ENCODE measurements at places on chromosomes 5 and 9.

DNA sequence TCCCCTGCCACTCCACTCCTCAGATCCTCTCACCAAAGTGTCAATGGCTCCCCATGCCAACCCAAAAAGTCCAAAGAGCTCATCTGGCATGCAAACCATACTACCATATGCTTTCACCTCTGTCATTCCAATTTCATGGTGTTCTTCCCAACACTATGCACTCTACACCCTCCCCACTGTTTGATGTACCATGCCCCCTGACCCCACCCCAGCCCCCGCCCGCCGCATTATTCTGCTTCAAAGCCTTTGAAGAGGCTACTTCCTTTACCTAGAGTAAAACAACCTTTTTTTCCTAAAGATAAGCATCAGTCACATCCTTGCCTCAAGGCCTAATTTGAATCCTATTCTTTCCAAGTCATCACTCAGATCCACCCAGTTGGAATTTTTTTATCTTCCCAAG lies 226.3 kb downstream of the DEPDC1B start:
- no peak for DNase-seq

DNA sequence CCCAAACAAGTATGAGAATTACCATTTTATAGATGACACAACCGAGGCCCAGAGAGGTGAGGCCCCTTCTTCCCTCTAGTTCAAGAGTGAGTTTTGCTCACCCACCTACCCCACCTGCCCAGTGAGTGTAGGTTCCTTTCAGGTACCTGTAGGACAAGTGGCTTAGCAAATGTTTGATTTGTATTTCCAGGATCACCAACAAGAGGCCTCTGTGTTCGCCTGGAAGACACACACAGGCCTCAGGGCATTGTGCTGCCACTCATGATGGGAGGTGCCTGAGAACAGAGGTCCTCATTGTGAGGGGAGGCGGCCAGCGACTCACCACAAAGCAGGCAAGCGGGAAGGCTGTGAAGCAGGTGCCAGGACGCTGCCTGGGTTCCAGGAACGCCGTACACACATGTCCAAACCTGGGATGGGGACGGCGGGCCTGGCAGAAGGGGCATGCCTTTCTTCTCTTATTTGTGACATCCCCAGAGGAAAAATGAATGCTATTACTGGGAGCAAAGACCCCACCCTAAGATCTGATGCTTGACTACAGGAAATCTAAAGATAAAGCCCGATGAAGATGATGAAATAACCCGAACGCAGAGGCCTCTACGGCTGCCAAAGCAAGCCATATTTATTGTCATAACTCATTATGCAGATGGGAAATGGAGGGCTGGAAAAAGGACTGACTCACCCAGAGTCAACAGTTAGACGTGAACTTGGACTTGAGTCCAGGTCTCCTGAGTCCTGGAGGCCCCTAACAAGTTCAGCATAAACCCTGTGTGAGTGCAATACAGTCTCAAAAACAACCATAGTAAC lies 60.2 kb upstream of the SLC25A51 start:
- DNase-seq: no peak

GRCh38 chr9:2634153-2634552 lies 12.6 kb downstream of the VLDLR start:
- DNase-seq: no peak

DNA sequence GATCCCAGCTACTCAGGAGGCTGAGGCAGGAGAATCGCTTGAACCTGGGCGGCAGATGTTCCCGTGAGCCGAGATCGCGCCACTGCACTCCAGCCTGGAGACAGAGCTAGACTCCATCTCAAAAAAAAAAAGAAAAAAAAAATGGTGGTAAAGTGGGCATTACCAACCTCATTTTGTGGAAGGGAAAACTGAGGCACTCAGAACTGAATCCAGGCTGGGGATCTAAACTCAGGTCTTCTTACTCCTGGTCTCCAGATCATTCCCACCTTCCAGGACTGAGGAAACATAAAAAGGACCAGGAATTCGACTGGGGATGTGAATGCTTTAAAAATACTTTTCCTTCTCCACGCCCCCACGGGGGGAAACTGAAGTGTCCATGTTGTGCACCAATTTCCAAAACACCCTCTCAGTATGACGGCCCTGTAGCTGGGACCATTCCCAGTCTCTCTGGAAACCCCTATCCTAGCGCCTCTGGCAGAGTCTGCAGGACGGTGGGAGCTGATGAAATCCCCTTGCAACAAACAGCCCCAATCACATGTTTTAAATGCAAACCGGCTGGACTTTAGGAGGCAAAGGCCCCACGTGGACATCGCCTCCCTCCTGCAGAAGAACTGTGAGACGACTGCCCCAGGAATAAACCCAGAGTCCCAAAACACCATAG lies 8.9 kb upstream of the AKNA start:
- no peak for DNase-seq

GRCh38 chr5:97714424-97714823 lies 531.4 kb upstream of the RIOK2 start:
- no peak for DNase-seq

GRCh38 chr5:133373121-133373870 lies 239.0 kb downstream of the FSTL4 start:
- DNase-seq: no peak

- DNase-seq: no peak
Observed at GRCh38 chr5:96455789-96456188, 22.7 kb upstream of the PCSK1 start.

DNA sequence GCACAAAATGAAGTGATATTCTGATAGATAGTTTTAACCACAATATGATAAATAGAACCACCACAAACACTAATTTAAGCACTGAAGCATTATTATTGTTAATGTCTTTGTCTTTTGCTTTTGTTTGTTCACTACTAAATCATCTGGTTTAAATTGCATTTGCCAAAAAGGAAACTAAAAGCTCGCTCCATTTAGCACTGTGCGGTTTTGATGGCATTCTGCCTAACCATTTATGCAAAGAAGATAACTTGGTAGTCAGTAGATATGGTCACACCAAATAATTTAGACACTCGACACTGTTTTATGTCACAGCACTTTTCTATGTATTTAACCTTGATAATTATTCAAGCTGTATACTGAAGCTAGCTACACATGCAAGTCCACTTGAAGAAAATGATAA lies 849.8 kb upstream of the CDH6 start:
- no peak for DNase-seq

DNA sequence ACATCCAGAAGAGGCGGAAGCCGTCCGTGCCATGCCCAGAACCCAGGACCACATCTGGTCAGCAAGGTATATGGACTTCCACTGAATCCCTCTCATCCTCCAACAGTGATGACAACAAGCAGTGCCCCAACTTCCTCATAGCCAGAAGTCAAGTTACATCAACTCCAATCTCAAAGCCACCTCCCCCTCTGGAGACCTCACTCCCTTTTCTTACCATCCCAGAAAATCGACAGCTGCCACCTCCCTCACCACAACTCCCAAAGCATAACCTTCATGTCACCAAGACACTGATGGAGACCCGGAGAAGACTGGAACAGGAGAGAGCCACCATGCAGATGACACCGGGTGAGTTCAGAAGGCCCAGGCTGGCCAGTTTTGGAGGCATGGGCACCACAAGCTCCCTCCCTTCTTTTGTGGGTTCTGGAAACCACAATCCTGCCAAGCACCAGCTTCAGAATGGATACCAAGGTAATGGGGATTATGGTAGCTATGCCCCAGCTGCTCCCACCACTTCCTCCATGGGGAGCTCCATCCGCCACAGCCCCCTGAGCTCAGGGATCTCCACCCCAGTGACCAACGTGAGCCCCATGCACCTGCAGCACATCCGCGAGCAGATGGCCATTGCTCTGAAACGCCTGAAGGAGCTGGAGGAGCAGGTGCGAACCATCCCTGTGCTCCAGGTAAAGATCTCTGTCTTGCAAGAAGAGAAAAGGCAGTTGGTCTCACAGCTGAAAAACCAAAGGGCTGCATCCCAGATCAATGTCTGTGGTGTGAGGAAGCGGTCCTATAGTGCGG lies 130.3 kb upstream of the DMRT1 start:
- DNase-seq: no peak
